ENCODE measurements at places on chromosomes 4 and X.

DNA sequence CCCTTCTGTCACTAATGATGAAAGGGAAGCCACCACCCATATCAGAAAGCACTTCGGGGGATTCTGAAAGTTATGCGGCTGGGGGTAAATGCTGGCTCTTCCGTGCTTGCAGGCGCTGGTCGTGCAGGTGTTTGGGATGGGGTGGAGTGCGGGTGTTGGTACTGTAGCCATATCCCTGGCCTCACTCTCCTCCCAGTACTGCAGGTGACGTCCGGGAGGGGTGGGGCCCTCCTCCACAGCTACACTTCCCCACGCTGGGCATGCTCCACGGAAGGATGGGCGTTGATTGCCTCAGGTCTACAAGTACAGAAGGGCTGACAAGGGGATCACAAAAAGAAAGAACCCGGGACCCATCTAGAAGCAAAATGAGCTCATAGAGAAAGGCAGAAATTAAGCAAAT lies 48.6 kb upstream of the CLDN24 start:
- no peak for DNase-seq

DNA sequence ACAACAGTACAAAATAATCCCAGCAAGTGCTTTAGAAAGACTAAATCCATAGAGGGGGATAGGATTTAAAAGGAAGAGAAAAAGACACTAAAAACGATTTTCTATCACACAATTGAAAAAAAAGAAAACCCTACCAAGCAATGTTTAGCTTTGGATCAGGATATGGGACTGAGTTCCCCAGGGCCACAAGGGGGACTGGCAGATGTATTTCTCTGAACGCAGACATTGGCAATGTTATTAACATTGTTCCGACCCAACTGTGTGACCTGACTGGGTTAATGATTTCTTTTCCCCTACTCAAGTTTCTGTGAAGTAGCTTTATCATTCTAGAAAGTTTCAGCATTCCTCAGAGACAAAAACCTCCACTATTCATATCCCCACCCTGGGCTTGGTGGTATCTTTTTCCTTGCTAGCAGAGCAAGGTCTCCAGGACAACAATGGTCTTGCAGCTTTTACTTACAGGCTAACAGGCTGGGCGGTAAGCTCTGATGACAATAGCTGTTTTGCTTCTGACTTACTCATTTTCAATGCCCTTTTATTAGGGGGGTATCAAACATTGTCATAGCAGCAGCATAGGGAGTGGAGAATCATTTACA lies 25.8 kb downstream of the SLC7A11 start:
- DNase-seq, result no peak

DNA sequence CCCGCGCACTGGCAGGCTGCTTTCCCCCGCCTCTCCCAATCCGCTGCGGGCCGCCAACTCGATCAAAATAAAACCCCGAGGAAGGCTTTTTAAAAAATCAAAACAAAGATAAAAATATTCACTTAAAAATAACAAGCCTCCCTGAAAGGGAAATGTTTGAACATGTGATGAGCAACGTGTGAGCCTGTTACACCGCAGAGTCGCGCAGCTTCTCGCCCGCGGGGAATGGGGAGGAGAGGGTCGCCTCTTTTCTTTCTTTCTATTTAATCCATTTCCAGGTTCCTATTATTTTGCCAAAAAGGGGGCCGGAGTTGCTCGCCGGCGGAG lies 326.0 kb upstream of the F9 start:
- no peak for DNase-seq

DNA sequence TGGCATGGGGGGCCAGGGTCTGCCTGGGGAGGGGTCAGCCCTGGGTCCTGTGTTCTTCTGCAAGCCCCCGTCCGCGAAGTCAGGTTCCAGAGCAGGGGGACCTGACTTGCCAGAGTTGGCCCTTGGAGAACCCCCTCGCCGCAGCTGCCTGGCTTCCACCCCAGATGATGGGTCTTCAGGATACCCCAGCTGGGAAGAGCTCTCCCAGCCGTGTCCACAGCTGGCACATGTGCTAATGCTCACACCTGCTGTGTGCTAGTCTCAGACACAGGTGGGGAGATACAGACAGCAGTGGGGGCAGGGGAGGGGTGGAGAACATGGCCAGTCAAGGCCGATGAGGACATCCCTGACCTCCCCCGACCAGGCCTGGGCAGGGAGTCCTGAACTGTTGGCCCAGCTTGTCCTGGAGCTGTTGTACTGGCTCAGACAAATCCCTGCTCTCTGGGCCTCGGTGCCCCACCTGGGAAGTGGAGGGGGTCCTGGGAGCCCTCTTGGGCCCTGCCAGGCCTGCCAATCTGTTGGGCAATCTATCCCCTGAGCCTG lies 3.5 kb downstream of the ADRA2C start:
- DNase-seq, result no peak

DNA sequence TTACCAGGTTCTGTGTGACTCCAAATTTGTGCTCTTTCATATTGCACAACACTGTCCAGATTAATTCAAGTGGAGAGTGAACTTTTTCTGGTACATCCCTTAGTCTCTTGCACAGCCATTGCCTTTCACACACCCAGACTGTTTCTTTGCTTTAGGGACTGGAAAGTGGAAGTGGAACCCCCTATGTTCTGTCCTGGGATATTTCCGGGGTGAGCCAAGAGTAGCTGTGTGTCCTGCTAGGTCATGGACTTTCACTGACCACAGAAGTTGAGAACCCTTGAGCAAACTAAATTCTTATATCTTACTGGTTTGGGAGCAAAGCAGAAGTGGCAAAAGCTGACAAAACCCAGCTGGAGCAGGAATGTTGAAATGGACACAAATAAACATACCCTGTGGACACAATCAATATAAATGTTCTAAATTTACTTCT lies 10.3 kb upstream of the VSIG4 start:
- DNase-seq, result no peak

GRCh38 chr4:155837203-155837796 lies 28.8 kb downstream of the ASIC5 start:
- no peak for DNase-seq

- DNase-seq, result no peak
These were observed 298.9 kb upstream of the MAGEB16 start for GRCh38 chrX:35499071-35499862.

DNA sequence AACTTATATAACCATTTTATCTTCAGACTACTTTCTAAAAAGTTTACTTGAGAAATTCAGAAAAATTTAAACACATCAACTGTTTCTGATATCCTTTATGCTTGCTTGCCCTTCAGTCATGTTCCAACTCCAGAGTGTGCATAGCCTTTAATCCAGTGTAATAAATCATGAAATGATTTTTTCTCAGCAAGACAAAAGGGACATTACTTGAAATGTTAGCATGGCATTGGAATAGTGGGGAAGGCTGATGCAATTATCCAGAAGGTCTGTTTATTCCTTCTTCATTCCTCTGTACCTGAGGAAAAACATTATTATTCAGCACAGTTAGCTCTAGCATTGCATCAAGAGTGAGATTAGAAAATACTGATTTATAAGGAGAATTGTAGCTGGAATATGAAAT lies 209.9 kb downstream of the SLC7A11 start:
- DNase-seq, result no peak

DNA sequence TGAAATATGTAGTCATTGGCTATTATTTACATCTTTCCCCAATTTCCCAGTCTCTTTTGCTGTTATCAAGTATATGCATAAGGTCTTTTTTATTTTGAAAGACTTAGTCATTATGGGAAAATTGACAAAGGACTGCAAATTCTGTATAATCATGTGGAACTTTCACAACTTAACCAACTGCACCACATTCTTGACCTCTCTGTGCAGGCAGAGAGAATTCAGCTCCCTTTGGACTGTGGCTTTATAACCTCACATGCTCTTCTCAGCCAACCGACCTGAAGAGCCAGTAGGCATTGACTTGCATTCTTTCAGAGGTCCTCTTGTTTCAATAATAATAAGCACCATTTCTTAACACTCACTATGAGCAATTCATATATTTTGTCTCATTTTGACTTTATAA lies 66.9 kb downstream of the ANXA3 start:
- DNase-seq, result no peak

DNA sequence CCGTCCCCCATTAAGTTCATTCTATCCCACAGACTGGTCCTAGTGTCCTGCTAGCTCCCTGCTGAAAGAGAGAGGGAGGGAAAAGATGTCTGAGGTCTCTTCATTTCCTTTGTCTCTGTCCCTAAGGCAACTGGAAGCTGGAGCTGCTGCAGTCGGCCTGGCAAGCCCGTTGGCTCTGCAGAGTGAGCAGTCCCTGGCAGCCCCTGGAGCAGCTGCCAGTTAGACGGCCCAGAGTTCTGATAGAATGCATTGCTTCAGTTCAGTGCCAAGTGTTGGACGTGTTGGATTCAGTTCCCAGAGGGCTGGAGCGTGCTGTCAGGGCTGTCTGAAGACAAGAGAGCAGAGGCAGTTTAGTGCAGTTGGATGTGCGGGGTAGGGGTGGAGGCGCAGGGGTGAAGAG lies 975 bp downstream of the KCNE5 start:
- DNase-seq, result no peak

- no peak for DNase-seq
These were observed 176.8 kb downstream of the LARP7 start for GRCh38 chr4:112813790-112814189.

DNA sequence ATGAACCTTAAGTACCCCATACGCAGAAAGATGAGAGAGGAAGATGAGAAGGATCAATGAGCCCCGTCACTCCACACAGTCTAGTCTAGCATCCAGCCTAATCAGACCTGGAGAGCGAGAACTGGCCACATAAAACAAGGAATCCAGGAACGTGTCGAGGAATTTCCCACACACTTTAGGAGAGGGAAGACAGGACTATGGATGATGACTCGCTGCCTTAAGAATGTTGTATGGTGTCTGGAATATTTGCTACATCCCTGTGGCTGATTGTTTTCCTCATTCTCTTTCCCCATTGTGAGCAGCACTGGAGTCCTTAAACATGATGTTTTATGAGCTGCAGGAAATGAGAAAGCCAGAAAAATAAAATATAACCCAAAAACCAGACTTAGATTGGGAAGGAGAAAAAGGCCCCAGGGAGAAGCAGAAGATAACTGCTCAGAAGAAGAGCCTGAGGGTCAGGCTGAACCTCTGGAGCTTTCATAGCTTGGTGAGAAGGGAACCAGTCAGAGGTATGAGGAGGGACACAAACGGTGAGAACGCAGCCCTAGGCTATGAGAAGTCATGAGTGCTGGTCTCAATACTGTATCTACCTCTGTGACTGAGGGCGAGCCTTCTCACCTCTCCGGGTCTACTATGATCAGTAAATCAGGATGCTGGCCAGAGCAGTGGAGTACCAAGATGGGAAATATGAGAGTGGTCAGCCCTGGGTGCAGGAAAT lies 139.5 kb upstream of the NOCT start:
- DNase-seq, result no peak

DNA sequence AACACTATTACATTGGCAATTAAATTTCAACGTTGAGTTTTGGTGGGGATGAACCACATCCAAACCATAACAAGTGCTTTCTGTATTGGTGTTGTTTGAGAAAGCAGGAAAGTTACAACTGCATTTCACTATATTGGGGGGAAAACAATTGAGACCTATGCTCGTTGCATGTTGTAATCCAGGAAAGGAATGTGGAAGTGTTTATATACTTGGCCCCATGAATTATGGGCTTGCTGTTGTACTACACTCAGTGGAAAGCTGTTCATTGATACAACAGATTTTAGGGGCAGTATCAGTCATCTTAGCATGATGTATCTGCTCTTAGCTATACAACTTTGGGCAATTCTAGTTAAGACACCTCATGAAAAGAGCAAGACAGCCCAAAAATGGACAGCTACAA lies 52.4 kb downstream of the KLHL5 start:
- no peak for DNase-seq

DNA sequence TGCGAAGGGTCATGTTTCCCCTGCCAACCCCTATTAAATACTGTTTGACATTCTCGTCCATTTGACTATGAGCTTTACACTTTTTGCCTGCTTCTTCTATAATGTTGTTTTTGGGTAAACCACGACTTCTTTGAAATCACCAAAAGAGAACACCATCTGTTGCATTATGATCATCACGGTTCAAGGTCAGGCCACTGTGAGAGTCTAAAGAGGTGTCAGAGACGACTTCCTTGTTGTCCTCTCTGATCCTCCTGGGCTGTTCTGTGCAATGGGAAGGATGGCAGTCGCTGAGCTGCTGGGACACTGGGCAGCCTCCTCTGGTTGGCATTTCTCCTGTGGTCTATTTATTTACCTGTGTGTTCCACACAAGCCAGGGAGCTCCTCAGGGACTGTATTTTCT lies 137.5 kb downstream of the RASL11B start:
- no peak for DNase-seq

GRCh38 chr4:27861381-27861787 lies 1000.7 kb downstream of the STIM2 start:
- DNase-seq, result no peak

- DNase-seq, result no peak
These were observed 6.7 kb downstream of the TBL1X start for GRCh38 chrX:9471571-9471985.

DNA sequence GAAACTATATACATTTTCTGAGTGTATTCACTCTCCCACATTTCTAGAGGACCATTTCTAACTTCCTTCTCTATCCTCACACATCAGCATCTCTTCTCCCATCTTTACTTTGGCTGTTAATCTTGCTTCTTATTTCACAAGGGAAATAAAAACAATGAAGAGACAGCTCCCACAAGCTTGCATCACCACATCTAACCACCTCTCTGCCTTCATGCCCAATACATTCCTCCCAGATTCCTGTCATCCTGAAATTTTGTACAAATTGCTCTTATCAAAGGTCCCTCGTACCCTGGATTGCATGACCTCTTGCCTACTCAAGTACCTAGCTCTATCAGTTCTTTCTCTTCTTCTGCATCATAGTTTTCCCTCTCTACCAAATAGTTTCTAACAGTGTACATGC lies 215.2 kb downstream of the ANTXR2 start:
- DNase-seq, result no peak

- no peak for DNase-seq
These were observed 39.7 kb downstream of the CLDN2 start for GRCh38 chrX:106959901-106960300.

GRCh38 chrX:84046403-84046984 lies 141.5 kb downstream of the RPS6KA6 start:
- DNase-seq, result no peak

DNA sequence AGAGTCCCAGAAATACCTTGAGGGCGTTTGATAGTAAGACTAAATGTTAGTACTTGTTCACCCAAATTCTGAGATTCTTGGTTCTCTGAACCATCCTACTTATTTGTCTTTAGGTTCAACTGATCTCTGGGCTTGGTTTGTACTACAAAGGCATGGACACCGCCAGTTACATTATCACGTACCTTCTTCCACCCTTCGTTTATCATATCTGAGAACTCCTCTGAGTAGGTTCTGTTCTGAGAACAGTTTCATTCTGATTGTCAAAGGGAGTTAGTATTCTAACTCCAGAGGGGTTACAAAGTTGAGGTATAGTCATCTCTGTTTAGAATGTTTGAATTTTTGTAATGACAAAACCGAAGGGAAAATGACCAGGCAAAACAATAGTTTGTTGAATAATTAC lies 19.3 kb downstream of the ZFX start:
- no peak for DNase-seq

DNA sequence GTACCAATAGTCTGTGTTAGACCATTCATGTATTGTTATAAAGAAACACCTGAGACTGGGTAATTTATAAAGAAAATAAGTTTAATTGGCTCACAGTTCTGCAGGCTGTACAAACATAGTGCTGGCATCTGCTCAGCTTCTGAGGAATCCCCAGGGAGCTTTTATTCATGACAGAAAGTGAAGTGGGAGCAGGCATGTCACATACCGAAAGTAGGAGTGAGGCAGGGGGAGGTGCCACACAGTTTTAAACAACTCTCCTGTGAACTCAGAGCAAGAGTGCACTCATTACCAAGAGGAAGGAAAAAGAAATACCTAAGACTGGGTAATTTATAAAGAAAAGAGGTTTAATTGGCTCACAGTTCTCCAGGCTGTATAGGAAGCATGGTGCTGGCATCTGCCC lies 591.2 kb downstream of the PPP4R3C start:
- DNase-seq, result no peak

GRCh38 chr4:69524706-69525105 lies 29.0 kb upstream of the UGT2B4 start:
- no peak for DNase-seq

Measured in osteocyte (in vitro differentiated cells).